ENCODE measurements at places on chromosomes 3 and 15. TPM values are rescaled to one million over a fixed set of nuclear protein-coding genes. Genes with fewer than 3 reads are reported as not detected.

DNA sequence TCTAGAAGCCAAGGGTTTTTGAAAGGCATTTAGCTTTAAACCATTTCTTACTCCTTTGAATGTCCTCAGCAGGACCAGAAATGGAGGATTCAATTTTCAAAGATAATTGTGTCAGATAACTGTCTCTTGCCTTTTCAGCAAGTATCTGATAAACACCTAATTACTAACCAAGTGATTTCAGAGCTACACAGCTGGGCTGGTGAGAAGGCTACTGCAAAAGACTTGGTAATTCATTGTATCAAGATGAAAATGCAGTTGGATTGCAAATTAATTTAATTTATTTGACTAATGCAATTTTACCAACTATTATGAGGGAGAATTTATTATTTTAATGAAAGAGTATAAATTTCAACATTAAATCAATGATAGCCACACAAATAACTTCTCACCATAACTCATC lies 165.4 kb downstream of the ROBO1 start:
- no peak for DNase-seq

Gene CYP1A2
- not detected for total RNA-seq

Gene STRC
- total RNA-seq, result 0.47 TPM

DNA sequence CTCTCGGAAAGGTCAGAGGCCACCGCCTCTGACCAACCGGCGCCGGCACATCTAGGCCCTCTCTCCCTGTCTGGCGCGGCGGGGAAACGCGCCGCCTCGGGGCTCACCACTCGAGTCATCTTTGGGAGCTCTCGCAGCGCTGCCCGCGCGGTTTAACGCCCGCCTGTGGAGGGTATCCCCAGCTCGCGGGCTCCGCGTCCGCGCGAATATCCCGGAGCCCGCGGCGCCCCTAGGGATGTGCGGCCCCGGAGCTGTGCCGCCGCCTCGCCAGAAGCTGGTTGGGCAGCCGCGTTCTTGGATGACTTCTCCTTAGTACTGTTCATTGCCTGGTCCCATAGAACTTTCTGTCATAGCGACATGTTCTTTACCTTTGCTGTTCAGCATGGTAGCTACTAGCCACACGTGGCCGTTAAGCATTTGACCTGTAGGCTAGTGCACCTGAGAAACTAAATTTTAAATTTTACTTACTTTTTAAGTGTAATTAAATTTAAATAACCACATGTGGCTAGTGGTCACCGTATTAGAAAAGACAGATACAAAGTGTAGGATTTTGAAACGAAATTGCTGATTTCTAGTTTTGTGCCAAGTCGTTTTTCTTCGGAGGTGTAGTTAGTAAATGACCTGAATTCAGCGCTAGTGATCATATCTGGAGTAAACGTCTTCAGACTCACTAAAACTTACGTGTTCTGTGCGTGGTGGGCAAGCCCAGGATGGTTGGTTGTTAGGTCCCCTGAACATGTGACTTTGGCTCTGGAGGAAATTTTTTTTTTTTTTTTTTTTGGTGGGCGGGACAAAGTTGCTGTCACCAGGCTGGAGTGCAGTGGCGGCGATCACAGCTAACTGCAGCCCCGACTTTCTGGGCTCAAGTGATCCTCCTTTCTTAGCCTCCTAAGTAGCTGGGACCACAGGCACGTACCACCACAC lies 835 bp downstream of the ARIH2 start:
- no peak for DNase-seq

- no peak for DNase-seq
These were observed 144.6 kb downstream of the THSD4 start for GRCh38 chr15:71259866-71260265.

DNA sequence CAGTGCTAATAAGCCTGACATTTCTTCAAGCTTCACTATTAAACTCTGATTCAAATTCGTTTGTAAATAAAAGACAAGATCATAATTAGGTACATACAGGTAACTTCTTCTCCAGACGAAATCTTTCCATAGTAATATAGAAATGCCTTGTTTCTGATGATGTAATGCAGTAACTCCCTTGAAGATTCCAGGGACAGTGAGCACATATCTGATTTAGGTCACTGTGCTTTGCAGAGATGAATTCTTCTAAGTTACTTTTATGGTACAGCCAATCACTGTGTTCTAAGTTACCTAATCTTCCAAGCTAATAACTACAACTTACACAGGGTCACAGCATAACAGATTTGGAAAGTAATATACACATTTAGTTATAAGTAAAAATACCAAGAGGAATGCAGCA lies 27.6 kb downstream of the SLC4A7 start:
- no peak for DNase-seq

- DNase-seq, result no peak
These were observed 234.1 kb downstream of the OPA1 start for GRCh38 chr3:193827040-193827669.

Gene CCDC39
- 0.38 TPM for total RNA-seq

- no peak for DNase-seq
These were observed 23.1 kb downstream of the ZBTB38 start for GRCh38 chr3:141391298-141391990.

Gene KCNMB2
- total RNA-seq, result not detected

GRCh38 chr3:174662653-174663052 lies 196.5 kb upstream of the NAALADL2 start:
- DNase-seq, result no peak

Gene ARGFX
- not detected for total RNA-seq

DNA sequence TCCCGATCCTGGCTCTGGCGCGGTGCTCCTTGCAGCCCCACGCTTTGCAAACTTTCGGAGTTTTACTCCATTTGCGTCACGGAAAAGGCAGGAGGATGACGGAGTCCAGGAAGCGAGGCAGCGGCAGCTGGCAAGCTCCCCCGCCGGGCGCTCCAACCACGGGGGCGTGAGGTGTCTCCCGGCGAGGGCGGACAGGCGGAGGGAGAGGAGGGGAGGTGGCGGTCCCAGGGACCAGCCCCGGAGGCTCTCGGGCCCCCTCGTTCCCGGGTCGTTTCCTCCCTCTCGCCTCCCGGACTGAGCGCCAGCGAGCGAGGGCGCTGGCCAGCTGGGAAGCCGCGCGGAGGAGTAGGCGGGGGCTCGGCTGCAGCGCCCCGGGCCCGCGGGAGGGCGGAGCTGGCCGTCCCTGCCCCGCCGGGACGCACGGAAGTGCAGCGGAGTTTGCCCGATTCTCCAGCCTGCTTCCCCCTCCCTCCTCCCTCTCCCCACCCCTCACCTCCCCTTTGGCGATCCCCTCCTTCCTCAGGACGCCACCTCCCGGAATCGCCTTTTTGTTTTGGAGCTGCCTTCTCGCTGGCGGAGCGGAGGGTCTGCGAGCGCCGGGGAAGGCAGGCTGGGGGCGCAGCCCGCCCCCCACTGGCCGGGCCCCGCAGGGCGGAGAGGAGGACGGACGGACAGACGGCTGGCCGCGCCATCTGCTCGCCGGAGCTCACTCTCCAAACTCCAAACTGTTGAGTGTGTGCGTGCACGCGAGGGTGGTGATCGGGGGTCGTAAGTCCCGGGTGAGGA lies at the start of gene SNX33:
SNX33 (plus strand) TSS at position 543 of the 786 bp plus-strand sequence. CDS start 1,191 bp downstream, outside the sequence.
- DNase-seq, result no peak

Gene CASR
- not detected for total RNA-seq

GRCh38 chr3:4738737-4739274 lies 240.4 kb upstream of the BHLHE40 start:
- DNase-seq, result no peak

- DNase-seq, result no peak
These were observed 83.1 kb downstream of the RETNLB start for GRCh38 chr3:108673988-108674661.

Gene C3orf49
- total RNA-seq, result not detected

DNA sequence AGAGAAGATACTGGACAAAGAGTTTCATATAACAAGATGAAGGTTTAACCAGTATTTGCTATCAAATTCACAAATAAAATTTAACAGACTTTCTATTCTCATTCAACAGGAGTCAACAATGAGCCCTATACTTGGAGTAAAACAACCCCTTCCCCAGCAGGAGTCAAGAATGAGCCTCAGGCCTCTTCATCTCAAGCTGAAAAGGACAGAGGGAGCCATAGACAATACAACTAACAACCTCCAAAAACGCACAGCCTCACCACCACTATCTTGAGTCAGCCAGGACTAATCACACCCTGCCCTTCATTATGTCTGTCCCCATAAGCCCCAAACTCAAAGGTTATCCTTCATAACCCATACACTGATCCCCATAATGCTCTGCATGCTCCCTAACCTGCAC lies 36.4 kb downstream of the ETFA start:
- DNase-seq, result no peak

- no peak for DNase-seq
These were observed 5.2 kb upstream of the SPINK8 start for GRCh38 chr3:48338635-48339034.

Gene ZBTB38
- 133 TPM for total RNA-seq

DNA sequence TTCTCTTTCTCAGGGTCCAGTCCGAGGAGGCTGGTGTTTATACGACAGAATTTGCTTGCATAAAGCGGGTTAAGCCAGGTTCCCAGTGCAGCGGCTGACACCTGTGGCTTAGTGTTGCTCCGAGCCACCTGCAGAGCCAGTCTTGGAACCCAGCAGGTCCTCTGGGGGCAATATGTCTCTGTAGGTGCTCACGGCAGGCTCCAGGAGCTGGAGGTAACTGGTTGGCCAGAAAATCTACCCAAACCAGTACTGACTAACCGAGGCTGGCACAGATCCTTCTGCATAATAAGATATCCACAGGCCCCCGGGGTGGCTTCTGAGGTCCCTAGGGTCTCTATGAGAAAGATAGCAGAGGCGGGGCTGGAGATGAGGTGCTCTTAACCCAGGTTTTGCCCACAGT lies 3.2 kb downstream of the MGLL start:
- no peak for DNase-seq

- DNase-seq, result no peak
These were observed 7.4 kb upstream of the DLG1 start for GRCh38 chr3:197305854-197306253.

- no peak for DNase-seq
These were observed 160.6 kb downstream of the ECT2 start for GRCh38 chr3:172911142-172911541.

DNA sequence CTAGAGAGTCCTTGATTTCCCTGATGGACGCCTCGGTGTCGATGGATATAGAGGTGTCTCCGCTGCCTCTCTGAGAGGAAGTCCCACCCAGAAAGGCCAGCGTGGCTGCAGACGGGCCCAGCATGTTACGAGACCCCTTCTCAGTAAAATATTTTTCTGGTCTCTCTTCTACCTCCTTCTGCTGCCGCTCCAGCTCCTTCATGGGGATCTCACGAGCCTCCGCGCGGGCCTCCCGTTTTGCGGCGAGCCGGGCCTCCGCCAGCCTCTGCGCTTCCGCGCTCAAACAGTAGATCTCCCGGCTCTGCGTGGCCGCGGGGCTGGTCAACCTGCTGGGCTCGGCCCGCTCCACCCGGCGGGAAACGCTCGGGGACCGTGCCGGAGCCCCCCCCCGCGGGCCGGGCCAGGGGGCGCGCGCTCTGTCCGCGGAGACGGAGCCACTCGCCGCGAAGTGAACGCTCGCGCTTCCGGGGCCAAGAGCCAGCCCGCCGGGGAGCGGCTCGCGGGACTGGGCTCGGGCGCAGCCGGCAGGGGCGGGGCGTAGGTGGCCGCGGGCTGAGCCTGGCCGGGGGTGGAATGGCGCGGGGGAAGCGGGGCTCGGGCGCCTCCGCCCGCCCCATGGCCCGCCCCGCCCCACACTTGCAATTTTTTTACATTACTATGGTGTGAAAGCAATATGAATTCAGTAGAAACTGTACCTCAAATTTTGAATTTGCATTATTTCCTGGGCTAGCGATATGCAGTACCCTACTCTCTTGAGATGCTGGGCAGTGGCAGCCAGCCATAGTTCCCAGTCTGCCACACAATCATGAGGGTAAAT lies 10.2 kb upstream of the KCNMB3 start:
- no peak for DNase-seq

GRCh38 chr3:197465996-197466549 lies 89.7 kb downstream of the BDH1 start:
- DNase-seq, result no peak

DNA sequence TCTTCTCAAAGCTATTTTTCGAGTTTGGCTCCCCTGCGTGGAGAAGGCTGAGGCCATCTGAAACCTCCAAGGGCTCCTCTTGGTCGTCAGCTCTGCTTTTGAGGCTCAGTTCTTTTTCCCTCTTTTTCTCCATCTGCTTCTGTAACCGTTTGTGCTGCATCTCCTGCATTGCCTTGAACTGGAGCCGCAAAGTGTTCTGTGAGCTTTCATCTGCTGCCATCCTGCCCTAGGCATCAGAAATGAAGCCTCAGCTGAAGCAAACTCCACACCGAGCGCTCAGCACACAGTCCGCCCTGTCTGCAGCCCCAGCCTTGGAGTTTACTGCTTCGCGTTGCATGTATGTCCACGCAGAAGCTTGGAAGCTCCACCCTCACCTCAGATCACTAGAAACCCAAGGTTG lies 14.9 kb downstream of the CCDC13 start:
- DNase-seq, result no peak

DNA sequence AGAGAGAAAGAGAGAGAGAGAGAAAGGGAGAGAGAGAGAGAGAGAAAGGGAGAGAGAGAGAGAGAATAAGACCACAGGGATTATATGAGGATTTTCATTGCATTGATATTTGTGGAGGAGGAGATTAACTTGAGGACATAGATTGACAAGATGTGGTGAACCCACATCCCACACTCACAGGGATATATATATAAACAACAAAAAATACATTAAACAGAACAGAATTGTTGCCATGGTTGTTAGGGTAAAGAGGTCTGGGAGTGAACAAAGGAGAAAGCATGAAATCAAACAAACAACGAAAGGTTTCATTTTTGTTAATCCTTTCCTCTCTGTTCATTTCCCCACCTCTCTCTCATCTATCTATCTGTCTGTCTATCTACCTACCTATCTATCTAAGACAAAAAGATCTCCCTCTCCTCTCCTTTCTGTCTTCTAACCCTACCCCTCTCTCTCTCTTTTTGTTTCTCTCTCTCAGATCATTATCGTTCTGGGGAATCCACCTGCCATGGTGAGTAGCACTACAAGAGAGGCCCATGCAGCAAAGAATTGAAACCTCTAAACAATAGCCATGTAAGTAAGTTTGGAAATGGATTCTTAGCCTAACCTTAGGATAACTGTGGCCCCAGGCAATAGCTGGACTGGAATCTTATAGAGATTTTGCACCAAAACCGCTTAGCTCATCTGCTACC lies 280.9 kb downstream of the RAP2B start:
- no peak for DNase-seq

DNA sequence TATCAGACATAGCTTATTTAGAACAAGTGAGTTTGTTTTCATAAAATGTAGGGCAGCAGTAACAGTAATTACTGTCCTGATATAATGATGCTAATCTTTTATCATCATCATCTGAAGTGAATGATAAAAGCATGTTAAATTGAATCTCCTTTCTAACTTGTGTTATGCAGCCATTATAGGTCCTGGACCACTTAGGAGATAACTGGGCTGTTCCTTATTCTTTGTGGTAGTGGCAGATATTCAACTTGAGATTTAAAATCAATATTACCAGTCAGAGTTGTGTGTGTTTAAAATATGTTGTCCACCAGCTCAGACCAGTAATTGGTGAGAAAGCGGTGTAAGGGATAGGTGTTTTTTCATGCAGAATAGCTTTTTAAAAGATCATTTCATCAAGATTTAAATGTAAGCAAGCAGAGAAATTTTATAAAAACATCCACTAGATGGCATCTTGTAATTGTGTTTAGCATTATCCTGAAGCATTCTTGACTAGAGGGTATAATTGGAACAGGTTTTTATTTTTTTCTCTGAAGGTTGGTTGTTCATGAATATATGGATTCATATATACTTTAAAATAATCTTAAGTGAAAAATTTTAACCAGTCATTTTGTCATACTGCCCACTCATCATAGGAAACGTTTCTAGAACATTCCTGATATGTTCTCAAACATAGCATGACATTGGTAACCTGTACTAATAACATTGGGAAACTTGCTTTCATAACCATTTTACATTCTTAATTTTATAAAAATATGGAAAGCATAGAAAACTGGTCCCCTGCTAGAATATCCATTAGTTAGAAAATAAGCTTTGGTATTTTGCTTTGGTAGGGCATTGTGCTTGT lies 153.9 kb downstream of the BBX start:
- no peak for DNase-seq
